ENCODE measurements at places on chromosomes 2 and 18. TPM values are rescaled to one million over a fixed set of nuclear protein-coding genes. Genes with fewer than 3 reads are reported as not detected.

DNA sequence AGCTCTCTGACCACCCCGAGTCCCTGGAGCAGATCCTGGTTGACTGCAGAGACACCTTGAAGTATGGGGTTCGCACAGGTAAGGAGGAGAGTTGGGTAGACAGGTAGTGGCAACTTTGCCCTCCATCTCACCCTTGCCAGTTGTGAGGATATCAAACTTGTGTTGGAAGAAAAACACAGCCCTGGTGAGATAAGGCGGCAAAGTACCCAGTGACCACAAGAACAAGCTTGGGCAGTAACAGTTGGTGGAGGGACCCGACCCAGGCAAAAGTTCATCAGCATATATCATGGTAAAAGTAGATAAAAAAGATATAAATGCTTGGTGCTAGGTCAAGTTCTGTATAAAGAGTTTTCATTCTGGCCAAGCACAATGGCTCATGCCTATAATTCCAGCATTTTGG lies 14.4 kb downstream of the GAD1 start:
- DNase-seq: no peak

GRCh38 chr2:15147591-15147990 lies 413.5 kb downstream of the NBAS start:
- DNase-seq: no peak

DNA sequence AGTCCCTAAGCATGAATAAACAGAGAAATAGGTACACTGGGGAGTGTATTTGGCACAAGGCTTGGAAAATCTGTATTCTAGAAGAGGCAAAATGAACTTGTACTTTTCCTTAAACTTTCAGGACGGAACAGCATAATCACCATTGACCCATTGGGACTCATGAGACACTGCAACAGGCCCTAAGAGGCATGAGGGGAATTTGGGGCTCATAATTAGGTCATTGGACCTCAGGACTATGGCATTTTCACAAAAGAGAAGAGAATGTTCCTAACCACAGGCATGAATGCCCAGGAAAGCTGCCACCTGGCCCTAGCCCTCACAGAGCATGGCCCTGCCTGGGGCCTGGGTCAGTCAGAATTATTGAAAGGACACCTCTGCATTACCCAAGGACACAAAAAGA lies 67.9 kb upstream of the PIK3C3 start:
- DNase-seq: no peak

GRCh38 chr2:228038967-228039366 lies 142.5 kb downstream of the SPHKAP start:
- DNase-seq: no peak

- DNase-seq: peak; percentile 74
Observed at GRCh38 chr2:61537277-61537949, 743 bp downstream of the XPO1 start.

DNA sequence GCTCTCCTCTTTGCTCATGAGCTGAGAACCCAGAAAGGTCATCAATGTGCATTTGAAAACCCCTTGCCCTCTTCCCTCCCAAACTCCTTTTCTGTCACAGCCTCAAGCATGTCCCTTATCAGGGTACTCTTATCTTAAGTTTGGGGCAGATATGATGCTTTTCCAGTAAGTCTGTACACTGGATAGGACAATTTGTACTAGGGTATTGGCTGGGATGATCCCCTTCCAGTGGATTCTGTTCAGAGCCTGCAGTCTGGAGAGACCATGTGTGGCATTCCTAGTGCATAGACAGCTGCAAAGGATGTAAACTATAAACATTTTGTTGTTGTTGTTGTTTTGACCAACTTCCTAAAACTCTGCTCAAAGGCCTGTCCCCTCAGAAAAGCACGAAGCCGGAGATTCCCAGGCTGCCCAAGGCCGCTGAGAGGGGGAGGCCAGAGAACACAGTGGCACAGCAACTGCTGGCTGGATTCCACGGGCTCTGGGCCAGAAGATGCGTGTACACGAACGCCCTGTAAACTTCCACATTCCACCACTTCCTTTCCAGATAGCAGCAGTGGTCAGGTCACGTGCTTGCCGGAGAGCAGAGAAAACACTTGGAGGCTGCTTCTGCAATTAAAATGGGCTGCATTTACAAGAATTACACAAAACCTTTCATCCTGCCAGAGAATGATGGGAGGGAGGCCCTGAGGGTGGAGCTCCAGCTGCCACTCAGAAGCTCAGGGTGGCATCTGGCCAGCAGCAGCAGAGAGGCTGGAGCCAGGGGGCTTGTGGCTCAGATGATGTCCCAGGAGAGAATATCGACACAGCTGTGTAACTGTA lies 42.1 kb downstream of the BMP10 start:
- peak; percentile 94 for DNase-seq

DNA sequence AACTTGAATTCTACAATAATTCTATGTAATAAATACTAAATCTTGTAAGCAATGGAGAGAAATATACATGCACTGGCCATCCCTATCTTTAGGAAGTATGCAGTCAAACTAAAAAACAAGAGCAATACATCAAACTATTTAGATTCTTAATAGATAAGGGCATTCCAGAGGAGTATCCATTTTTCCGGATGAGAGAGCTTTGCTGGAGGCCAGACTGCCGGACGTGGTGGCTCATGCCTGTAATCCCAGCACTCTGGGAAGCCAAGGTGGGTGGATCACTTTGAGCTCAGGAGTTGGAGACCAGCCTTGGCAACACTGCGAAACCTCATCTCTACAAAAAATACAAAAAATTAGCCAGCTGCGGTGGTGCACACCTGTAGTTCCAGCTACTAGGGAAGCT lies 60.8 kb downstream of the KIF5C start:
- no peak for DNase-seq

CABLES1 gene
- 19.6 TPM for total RNA-seq

DNA sequence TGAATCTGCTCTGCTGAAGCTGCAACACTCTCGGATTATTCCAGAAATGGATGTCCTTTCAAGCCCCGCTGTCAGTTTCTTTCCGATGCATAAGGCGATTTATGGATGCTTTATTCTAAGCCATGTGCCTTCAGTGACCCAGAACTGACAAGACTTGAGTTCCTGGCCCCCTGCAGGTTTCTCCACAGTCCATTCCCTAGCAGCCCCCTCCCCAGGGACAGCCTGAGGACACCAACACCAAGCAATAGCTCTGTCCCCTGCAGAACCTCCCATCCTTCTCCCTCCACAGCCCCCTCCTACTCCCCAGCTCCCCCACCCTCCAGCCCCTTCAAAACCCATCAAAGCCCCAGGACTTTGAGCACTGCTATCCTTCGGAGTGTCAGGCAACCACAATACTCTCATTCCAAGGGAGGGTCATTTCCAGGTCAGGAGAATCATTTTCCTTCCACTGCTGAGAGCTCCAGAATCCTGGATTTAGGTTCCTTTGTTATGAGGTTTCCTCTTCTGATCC lies 24.6 kb upstream of the SPP2 start:
- no peak for DNase-seq

DNA sequence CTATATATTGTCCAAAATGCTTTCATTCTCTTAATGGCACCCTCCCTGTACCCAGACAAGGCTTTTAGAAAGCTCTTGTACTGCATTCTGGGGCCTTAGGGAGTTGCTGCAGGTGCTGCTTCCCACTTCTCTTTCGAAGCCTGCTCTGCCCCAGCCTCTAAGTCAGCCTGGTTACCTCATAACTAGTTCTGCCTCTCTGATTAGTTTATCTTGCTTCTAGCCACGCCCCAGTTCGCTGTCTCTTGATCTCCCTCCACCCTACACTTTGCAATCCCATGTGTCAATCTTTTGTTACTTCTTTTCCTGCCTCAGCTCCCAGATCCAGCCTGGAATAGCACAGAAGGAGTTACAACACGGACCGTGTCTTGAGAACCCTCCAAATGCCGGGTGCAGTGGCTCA lies 13.8 kb upstream of the NCOA1 start:
- no peak for DNase-seq

DNA sequence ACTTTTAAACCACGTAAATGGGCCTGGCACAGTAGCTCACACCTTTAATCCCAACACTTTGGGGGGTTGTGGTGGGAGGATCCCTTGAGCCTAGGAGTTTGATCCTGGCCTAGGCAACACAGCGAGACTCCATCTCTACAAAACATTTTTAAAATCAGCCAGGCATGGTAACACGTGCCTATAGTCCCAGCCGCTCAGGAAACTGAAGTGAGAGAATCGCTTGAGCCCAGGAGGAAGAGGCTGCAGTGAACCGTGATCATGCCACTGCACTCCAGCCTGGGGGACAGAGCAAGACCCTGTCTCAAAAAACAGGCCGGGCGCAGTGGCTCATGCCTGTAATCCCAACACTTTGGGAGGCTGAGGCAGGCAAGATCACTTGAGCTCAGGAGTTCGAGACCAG lies 12.2 kb downstream of the ROCK1 start:
- DNase-seq: no peak

GRCh38 chr2:237485304-237485703 lies 1.7 kb upstream of the MLPH start:
- no peak for DNase-seq

BCL2L11 gene
- 25.0 TPM for total RNA-seq

GRCh38 chr18:76715012-76715610 lies 107.2 kb upstream of the ZNF236 start:
- no peak for DNase-seq

STARD6 gene
- total RNA-seq: not detected

DNA sequence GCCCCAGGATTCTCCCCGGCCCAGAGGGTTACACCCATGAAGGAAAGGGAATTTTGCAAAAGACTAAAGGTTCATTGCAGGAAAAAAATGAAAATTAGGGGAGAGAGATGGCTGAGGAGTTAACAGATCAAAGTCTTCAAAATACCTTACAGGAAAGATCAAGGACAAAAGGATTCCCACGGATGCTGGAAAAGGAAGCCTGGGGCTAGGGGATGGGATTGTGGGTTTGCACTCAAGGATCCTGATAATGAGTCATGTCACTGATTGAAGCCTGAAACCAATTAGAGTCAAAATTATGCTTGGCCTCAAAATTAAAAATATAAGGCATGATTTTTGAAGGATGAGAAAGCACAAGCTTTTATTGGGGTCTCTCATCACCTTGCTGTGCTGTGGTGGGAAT lies 32.6 kb upstream of the COPS8 start:
- no peak for DNase-seq

GRCh38 chr18:9435041-9435440 lies 40.3 kb upstream of the RALBP1 start:
- DNase-seq: no peak

DNA sequence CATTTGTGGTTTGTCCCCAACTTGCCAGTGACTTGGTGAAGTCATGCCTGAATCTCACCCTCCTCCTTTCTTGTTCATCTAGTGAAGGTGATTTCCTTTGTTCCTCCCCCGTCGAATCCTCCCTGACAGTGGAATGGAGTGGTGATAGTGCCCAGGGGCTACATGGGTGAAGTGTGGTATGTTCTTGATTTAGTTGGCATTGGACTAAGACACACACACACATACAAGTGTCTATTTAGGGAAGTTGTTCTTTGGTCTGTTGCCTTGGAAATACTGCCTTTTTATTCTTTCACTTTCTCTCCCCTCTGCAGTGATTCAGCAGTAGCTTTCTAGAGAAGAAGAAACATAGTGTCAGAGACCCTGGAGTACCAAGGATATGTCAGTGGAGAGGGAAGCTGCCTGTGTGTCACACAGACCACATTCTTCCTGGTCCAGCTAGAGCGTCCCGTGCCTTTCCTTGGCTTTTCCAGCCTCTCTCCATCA lies 10.9 kb downstream of the INPP4A start:
- DNase-seq: no peak

DNA sequence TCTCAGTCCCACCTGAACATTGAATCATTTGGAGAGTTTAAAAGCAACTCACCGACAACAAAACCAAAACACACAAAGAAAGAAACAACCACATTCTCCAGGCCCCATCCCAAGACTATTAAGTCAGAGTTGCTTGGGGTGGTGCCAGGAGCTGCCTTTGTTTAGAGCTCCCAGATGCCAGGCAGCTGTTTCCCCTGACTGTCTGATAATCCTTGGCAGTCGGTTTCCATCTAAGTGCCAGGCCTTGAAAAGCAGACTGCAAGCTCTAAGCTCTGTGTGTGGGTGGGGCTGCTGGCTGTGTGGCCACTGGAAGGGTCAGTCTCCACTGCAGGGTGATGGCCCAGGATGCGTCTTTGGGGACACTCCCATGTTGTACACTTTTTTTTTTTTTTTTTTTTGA lies 255.3 kb upstream of the AGAP1 start:
- DNase-seq: peak; percentile 33

- no peak for DNase-seq
Observed at GRCh38 chr2:21794611-21795010, 670.8 kb downstream of the TDRD15 start.

GRCh38 chr2:191691016-191691735 lies 13.2 kb downstream of the NABP1 start:
- peak; percentile 89 for DNase-seq

- no peak for DNase-seq
Observed at GRCh38 chr18:79866889-79867574, 69.3 kb downstream of the KCNG2 start.

DNA sequence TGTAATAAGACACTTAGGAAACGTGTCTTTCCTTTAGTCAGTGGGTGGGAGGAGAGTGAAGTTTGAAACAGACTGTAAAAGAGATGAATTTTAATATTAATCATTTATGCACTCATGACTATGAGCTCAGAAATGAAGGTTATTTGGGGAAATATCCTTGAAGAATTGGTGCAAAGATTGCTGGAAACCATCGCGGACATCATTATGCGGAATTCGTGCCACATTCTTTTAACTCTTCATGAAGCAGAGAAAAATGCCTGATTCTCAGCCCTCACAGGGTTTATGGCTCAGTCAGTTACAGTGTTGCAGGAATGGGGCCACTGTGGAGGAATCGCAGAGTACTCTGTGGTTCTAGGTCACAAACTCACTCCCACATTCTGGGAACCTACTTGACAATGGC lies 109.7 kb downstream of the RGPD3 start:
- DNase-seq: no peak

RAX gene
- not detected for total RNA-seq

DNA sequence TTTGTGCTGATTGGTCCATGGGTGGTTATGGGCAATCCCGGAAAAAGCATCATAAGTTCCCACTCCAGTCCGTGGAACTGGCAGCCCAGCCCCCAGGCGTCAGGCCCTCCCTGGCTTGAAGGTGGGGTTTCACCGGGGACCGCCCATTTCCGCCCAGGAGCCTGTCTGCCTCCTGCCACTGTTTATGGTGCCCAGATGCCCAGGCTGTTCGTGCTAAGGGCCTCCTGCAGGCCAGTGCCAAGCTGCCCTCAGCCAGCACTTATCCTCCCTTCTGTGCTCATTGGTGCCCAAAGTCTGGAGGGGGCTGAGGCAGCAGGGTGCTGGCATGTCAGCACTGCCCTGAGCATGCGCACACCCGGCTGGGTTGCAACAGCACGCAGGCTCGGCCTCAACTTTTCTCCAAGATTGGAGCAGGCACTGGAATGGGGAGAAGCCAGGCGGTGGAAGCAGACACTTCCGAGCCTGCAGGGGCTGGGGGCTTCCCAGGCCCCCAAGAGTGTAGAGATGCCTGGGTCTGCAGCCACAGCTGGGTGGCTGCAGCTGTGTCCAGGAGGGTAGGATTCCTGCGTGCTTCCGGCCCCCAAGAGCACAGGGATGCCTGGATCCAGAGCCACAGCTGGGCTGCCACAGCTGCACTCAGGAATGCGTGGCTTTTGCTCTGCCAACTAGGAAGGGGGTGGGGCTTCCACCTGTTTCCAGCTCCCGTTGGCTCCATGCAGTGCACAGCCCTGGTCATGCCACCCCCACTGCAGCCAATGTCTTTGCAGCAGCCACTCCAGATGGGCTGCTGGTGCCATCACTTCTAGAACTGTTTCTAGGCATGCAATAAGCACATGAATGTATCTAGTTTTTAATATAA lies 74.0 kb downstream of the AGPS start:
- no peak for DNase-seq

- DNase-seq: no peak
Observed at GRCh38 chr2:218223046-218223445, 6.1 kb downstream of the ARPC2 start.

GRCh38 chr2:144215207-144215606 lies 304.7 kb downstream of the ZEB2 start:
- no peak for DNase-seq

All from stomach (tissue), 19 donors.